ENCODE measurements at places on chromosomes 2 and 18.

- no peak for DNase-seq
These were observed 73.5 kb downstream of the MTCL1 start for GRCh38 chr18:8778824-8779223.

GRCh38 chr2:96260387-96261260, 5.2 kb downstream of the TMEM127 start:
- DNase-seq: no peak

GRCh38 chr18:63878343-63878742, 9.2 kb upstream of the SERPINB2 start:
- DNase-seq: no peak

GRCh38 chr2:239279508-239280295, 121.1 kb downstream of the HDAC4 start:
- DNase-seq: no peak

GRCh38 chr2:206611191-206611590, 31.1 kb upstream of the FAM237A start:
- DNase-seq: no peak

DNA sequence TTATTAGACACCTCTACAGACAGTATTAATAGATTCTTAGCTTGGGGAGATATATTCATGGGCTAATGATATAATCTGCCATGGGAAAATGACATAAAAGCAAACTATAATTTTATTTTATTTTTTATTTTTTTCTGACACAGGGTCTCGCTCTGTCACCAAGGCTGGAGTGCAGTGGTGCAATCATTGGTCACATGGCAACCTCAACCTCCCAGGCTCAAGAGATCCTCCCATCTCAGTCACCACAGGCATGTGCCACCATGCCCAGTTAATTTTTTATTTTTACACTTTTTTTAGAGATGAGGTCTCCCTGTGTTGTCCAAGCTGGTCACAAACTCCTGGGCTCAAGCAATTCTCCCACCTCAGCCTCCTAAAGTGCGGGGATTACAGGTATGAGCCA, 39.3 kb downstream of the RTN4 start:
- no peak for DNase-seq

Data from T follicular helper cell (primary cell).